ENCODE measurements at places on chromosomes 7 and 10.

GRCh38 chr10:36057180-36057579 lies 415.1 kb upstream of the FZD8 start:
- DNase-seq: no peak

DNA sequence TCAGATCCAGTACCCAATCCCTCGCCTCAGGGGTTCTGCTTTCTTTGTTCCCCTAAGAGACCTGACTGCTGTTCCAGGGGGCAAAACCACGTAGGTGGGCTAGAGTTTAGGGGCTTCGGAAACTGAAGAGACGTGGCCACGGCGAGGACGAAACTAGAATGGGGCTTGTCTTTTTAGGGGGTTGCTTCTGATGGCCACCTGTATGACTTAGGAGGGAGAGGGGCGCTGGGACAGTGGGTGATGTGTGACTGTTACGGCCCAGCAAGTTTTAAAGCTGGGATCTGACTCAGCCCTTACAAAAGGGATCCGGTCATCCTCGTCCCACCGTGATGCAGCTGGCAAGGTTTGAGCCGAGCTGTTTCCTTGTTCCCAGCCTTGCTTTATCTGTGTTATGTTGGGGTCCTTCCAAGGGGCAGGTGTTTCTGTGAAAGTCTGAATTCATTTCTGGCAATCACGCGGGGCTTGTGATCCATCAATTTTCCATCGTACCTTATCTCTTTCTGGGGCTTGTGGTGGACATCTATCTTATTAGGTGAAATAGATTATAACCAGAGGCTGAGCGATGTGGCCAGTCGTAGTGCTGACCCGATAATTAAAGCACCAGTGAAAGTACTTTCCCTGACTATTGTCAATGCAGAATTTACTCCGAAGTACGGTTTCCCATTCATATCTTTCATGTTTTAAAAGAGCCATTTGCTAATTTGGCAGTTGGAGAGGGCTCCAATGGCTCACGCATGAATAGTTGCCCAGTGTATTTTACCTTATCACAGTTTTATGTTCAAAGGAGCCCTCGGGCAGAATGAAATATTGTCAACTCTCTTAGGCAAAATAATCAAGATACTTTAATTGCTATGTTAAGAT lies 830 bp downstream of the MET start:
- DNase-seq: no peak

DNA sequence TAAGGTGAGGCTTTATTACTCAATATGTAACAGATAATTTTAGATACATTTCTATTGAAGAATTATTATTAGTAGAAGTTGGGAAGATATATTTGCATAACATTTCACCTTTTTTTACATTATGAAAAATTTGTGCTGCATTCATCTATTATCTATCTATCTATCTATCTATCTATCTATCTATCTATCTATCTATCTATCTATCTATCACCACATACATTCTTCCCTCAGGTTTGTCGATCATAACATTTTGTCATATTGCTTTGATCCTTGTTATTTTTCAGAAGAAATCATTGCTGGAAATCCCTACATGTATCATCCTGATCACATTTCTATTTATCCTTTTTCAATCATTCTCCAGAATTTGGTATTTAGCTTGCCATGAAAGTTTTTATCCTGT lies 49.3 kb upstream of the CALCR start:
- DNase-seq: no peak

DNA sequence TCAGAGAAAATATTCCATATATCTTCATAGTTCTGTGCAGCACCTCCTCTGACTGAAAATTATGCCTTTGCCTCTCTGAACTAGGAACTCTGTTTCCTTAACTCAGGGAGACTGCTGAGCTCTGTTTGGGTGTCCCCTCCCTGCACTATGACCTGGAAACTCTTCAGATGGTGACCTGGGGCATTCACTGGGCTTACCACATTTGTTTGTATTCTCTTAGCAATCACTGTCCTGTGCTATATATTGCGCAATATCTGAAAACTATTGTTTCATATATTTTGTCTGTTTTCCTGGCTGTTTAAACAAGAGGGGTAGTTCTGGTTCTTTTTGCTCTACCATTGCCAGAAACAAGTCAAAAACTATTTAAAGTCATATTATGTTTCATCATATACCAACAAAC lies 181.8 kb upstream of the KIAA1217 start:
- no peak for DNase-seq

Measured in pons (tissue), 1 donor.